Fibroblast of gingiva (primary cell): ENCODE measurements at places on chromosomes 7 and 10.

- DNase-seq: peak; percentile 61
Observed at GRCh38 chr10:63798599-63799498, 277.6 kb downstream of the REEP3 start.

DNA sequence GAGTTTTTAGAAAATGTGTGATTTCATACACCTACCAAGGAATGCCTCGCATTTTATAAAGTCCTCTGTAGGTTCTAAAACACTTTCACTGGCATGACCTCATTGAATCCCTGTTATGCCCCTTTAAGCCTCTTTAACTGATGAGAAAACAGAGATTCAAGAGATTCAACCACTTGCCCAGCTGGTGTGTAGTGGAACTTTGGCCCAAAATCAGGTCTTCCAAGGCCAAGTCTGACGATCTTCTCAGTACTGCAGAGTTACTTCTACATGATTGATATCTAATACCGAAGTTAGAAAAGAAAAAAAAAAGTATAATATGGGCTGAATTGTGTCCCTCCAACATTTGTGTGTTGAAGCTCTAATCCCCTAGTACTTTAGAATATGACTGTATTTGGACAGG is 202.0 kb downstream of the WDR11 start:
- no peak for DNase-seq

DNA sequence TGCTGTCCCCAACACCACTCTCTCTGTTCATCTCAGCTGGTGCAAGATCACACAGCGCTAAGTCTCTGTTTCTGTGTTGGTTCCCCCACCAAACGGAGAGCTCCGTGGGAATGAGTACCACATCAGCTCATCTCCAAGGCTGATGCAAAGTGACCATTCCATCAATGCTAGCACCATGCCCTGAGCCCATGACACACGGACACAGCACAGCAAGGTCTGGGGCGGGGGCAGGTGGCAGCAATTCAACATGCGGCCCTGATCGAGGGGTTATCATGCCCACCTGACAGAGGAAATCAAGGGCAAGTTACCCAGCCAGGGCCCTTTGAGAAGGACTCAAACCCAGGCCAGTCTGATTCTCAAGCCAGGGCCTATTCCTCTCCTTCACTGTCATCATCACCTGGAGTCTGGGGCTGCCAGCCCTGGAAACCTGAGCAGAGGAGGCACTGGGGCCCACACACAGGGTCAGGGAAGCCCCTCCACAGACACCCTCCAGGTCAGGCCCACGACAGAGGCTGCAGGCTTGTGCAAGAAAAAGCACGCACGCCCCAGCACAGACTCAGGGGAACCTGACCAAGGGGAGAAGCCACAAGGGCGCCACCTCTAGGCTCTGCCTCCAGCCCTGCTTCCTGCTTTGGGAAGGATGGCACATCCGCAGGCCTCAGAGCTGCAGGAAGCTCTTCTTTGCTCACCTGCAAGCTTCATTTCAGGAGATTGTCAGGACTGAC is 74.8 kb downstream of the GRID1 start:
- DNase-seq: no peak

- DNase-seq: peak; percentile 26
Observed at GRCh38 chr10:28600056-28600455, 67.1 kb downstream of the WAC start.

GRCh38 chr7:64651632-64652165 is 14.2 kb upstream of the ZNF107 start:
- no peak for DNase-seq

DNA sequence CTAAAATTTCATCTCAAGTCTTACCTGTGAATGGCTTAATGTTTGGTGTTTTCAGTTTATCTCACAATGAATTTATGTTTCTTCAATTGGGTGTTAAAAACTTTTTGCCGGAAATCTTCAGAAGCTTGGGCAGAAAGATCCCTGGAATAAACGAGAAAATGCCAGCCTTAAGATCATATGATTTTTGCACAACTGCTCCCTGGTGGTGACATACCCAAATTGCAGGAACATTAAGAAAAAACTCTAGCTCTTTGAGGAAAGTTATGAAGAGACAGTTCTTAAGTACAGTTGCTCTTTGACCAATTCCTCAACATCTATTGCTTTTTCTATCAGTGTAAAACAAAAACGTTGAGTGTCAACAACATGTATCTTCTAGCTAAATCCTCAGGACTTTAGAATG is 48.2 kb upstream of the CREB5 start:
- no peak for DNase-seq

DNA sequence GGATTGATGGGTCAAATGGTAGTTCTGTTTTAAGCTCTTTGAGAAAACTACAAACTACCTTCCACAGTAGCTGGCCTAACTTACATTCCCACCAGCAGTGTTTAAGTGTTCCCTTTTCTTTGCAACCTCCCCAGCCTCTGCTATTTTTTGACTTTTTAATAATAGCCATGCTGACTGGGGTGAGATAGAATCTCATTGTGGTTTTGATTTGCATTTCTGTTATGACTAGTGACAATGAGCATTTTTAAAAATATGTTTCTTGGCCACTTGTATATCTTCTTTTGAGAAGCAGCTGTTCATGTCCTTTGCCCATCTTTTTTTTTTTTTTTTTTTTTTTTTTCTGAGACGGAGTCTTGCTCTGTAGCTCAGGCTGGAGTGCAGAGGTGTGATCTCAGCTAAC is 155.2 kb upstream of the BMPER start:
- peak; percentile 66 for DNase-seq

- DNase-seq: no peak
Observed at GRCh38 chr10:88787463-88787862, 15.1 kb upstream of the LIPM start.

- DNase-seq: no peak
Observed at GRCh38 chr10:86064219-86064618, 302.4 kb downstream of the GRID1 start.
